Bronchial epithelial cell (primary cell): ENCODE measurements at places on chromosomes 5 and 9.
A peak's percentile ranks its signal among the peaks of the same experiment; 100 is the strongest.

GRCh38 chr5:133304178-133304577 is 252.4 kb downstream of the HSPA4 start:
- DNase-seq, result no peak

GRCh38 chr5:150078802-150079689 is 7.3 kb downstream of the CSF1R start:
- DNase-seq, result no peak

- peak; percentile 48 for DNase-seq
These were observed 214.3 kb downstream of the GNA14 start for GRCh38 chr9:77433675-77434445.

DNA sequence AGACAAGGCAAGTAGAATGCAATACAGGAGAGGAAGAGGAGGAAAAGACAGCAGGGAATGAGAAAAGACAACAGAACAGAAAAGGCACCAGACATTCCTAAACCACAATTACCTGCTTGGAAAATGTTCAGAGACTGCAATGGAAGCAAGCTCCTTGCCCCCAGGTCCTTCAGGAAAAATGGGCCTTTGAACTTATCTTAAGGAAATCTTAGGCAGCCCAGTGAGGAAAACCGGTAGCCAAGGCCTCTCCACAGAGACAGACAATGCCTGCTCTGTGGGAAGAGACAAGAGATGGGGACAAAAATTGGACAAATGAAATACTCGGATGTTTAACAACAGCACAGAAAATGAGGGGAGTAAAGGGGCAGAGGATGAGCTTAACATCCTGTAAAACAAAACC is 31.2 kb downstream of the HTR4 start:
- DNase-seq, result no peak

GRCh38 chr9:89522959-89523285 is 25.0 kb upstream of the SEMA4D start:
- DNase-seq, result no peak

- peak; percentile 52 for DNase-seq
These were observed 28.5 kb downstream of the ANKDD1B start for GRCh38 chr5:75639535-75640311.
